ENCODE measurements at places on chromosomes 7 and 10.
A peak's percentile ranks its signal among the peaks of the same experiment; 100 is the strongest.

DNA sequence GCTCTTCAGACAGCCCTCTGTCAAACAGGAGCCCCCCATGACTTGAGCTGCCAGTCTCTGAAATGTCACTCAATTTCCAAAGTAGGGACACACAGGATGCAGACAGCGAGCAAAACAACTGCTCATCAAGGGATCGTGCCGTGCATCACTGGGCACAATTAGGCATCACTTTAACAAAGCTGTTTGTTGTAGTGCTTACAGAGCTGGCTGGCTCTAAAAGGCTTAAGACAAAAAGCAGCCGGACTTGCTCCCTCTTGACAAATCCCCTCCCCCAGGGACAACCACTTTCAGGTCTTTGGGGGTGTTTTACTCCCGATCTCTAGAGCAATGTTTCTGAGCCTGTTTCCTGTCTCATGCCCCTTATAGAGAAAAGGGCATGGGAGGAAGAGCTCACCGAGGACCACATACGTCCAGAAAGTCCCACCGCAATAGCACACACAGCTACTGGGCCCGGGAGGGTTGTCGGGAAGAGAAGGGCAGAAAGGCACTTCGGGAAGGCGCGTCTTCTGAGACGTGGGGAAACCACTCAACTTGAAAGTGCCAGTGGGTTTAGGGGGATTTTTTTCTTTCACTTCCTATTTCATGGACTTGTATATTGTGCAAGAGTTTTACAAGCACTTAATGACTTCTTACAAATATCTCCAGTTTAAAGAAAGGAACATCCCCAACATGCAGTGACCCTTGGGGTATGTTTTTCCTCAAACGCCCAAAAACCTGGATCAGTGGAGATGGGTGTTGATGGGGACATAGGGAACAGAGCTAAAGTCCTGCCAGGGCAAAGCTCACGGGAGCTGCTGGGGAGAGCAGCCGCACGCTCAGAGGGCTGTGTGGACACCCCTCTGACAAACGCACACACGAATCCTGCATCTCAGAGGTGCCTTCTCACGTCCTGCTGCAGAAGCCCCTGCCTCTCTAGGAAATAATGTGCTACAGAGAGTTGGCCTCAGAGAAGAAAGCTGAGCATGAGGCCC, 27.1 kb downstream of the LRRC20 start:
- DNase-seq, result peak; percentile 84

DNA sequence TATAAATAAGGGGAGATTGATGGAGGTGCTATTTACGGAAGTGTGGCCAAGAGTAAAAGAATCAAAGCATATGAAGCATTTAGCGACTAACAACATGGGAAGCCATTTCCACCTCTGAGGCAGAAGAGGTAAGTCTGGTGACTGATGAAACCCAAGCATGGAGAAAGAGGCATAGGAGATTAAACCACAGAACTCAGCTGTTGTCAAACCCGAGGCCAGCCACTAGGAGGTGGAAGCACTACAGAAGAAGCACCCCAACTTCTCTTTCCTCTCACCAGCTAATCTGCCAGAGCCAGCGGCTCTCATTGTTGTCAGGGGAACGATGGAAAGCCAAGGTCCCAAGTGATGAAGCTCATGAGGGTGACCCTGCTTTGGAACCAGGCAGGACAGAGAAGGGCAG, 19.6 kb upstream of the CNTNAP2 start:
- DNase-seq, result no peak

- no peak for DNase-seq
Measured at GRCh38 chr7:41027428-41028115, 675.3 kb downstream of the INHBA start.

- no peak for DNase-seq
Measured at GRCh38 chr10:71351628-71352319, 32.7 kb downstream of the SLC29A3 start.

DNA sequence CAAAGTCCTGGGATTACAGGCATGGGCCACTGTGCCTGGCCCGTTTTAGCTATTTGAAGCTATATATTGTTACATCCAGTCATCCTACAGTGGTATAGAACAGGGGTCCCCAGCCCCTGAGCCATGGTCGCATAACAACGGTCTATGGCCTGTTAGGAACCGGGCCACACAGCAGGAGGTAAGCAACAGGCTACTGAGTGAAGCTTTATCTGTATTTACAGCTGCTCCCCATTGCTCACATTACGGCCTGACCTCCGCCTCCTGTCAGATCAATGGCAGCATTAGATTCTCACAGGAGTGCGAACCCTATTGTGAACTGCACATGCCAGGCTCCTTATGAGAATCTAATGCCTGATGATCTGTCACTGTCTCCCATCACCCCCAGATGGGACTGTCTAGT, 26.3 kb upstream of the TSPAN33 start:
- DNase-seq, result no peak

DNA sequence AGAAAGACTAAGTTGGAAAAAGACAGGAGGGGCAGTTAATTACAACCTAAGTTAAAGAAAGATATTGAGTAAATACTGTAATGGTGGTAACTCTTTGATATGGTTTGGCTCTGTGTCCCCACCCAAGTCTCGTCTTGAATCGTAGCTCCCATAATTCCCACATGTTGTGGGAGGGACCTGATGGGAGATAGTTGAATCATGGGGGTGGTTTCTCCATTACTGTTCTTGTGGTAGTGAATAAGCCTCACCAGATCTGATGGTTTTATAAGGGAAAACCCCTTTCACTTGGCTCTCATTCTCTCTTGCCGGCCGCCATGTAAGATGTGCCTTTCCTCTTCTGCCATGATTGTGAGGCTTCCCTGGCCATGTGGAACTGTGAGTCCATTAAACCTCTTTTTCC, 143.8 kb downstream of the GRK5 start:
- DNase-seq, result no peak

DNA sequence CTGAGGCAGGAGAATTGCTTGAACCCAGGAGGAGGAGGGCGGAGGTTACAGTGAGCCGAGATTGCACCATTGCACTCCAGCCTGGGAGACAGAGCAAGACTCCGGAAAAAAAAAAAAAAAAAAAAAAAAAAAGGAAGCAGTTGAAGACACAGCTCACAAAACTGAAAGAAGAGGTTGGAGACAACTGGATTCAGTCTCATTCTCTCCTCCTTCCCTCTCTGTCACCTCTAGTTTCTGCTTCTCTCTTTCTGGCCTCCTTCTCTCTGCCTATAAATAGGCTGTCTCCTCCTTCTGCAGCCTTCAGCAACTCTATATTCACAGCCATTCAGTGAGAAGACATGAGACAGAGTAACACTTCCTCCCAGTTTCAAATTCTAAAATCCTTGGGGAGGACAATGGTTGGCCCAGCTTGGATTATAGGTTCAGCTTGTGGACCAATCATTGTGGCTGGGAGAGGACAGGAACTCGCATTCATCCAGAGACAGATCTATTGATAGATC, 125.6 kb upstream of the HABP2 start:
- no peak for DNase-seq

- DNase-seq, result no peak
Measured at GRCh38 chr7:123367031-123367430, 167.3 kb upstream of the SLC13A1 start.

All from activated CD4-positive, alpha-beta T cell treated with anti-CD3 and anti-CD28 coated beads, Interleukin-2, amount 50 U/mL, for 16 hours (primary cell).